ENCODE measurements at places on chromosomes 4 and X.

- no peak for DNase-seq
Measured at GRCh38 chr4:6044805-6045204, 26.6 kb upstream of the C4orf50 start.

GRCh38 chr4:123421937-123422781 is 25.6 kb downstream of the SPRY1 start:
- DNase-seq, result no peak

- DNase-seq, result no peak
Measured at GRCh38 chr4:66059136-66059535, 388.8 kb upstream of the EPHA5 start.

- no peak for DNase-seq
Measured at GRCh38 chr4:127047930-127048329, 584.8 kb upstream of the INTU start.

- DNase-seq, result no peak
Measured at GRCh38 chrX:119427024-119427794, 28.1 kb downstream of the SLC25A43 start.

GRCh38 chr4:25155947-25156346 is 4.3 kb downstream of the SEPSECS start:
- no peak for DNase-seq

GRCh38 chr4:7651461-7651921 is 216.8 kb upstream of the PSAPL1 start:
- DNase-seq, result no peak

DNA sequence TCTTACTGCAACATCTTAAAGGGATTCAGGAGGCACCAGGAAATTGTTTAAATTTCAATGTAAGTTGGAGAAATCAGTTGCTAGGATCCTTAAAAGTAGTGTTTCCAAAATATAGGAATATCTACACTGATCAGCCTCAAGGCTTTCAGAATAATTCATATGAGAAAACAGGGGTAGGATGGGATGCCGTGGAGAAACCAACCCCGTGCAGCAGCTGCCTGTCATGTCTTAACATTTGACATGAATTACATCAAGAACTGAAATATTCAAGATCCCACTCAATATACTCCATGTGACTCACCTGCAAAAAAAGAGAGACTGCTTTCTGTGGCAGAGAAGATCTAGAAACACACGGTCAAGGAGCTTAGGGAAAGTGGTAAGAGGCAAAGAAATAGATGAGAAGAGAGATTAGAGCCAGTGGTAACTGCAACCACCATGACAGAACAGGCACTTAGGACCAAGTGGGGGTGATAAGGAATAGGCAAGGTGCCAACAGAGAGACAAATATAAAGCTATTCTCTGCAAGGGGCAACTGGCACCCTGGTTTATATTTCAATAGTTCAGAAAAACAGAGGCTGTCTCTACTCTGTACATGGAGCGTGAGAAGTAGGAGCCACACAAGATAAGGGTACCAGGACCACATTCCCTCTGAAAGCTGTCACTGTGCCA is 64.0 kb downstream of the SLC39A8 start:
- DNase-seq, result no peak

DNA sequence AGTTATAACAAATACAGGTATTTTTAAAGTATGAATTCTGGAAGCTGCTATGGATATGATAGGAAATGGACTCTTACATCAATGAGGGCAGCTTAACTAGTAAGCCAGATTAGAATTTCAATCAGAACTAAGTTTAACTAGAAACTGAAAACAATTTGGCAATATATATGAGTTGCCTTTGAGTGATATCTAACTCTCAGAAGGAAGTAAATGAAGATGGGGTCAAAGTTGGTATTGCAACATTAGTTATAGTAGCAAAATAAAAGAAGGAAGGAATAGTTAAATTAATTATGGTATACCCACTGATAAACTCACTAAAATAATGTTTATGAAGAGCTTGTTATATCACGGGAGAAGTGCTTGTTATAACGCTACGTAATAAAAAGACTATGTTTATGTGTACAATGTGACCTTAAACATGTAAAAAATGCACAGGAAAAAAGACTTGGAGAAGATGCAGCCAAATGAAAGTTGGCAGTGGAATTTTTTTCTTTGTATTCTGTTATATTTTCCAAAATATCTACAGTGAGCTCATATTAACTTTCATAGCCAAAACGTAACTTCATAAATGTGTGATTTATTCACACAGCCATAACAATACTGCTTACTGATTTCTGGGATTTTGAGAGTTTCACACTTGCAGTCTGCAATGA is 34.5 kb downstream of the PHKA2 start:
- no peak for DNase-seq

DNA sequence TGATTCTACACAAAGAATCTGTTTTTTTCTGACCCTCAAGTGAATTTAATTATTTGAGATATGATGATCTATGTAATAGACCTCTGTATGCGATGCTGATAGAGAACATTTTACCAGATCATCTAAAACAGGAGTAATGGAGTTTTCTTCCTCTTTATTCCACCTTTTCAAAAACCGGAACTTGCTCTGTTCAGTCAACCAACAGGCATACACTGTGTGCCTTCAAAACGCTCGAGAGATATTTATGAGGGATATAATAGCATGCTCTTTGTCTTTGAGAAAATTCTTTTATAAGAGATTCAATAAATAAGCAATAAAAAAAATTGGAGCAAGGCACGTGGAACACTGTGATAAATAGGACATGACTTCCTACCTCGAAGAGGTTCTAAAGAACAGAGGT is 2.0 kb downstream of the NYX start:
- DNase-seq, result no peak

DNA sequence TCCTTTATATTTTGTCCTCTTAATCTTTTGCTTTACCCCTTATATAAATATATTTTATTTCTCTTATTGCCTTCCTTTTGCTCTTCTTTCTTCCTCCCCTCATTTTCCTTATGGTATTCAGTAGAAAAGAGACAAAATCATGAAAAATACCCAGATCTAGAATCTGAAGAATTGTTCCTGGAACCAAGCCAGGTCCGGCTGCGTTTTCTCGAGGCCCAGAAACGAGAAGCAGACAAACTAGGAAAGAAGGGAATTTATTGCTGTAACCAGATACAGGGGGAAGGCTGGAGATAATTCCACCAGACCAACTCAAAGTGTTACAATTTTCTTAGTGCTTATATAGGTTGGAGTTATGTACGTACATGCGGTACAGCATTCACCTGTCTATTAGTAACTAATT is 328.7 kb downstream of the GABRG1 start:
- DNase-seq, result no peak

DNA sequence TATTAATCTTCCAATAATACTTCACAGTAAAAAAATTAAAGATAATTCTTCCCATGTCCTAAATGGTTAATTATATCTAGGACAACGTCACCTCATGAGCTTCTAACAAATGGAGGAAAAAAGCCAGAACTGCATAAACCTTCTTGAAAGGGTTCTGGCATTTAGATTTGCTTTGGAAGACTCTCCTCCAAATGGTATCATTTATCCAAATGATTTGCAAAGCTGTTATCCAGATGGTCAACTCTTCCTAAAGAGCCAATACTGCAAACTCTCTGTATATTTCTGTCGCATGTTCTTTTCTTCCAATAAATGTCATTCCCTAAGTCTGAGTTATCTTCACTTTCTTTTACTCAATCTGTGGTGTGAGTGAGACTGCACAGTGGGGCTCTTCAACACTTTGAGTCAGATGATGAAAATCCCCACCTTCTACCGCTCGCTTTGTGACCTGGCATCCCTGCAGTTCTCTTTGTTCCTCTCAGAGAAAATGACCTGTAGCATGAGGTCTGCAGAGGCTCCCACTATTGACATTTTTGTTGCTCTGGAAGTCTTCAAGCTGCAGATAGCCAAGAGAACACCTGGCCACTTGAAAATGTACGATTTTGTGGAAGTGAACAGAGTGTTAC is 52.9 kb downstream of the TMEM150C start:
- no peak for DNase-seq

DNA sequence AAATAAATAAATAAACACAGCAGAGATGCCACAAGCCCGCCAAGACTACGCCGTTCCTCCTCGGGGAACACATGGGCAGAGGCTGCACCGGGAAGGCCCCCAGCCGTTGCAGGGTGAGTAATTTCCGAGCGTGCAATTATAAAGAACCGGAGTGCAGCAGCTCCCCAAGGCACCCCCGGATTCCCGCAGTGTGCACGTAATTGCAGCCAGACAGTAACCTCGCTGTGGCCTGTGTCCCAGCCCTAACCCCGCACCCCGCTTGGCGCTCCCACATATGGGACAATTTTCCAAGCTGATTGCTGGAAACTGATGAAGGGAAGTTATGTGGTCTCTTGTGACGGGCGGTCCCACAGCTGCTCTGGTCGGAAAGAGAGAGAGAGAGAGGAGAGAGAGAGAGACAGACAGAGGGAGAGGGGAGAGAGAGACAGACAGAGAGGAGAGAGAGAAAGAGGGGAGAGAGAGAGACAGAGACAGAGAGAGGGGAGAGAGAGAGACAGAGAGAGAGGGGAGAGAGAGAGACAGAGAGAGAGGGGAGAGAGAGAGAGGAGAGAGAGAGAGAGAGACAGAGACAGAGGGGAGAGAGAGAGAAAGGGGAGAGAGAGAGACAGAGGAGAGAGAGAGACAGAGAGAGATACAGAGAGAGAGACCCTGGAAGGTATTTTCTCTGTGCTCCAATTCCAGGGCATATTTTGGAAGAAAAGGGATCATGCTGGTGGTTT is 275.4 kb downstream of the SHOX start:
- DNase-seq, result no peak

DNA sequence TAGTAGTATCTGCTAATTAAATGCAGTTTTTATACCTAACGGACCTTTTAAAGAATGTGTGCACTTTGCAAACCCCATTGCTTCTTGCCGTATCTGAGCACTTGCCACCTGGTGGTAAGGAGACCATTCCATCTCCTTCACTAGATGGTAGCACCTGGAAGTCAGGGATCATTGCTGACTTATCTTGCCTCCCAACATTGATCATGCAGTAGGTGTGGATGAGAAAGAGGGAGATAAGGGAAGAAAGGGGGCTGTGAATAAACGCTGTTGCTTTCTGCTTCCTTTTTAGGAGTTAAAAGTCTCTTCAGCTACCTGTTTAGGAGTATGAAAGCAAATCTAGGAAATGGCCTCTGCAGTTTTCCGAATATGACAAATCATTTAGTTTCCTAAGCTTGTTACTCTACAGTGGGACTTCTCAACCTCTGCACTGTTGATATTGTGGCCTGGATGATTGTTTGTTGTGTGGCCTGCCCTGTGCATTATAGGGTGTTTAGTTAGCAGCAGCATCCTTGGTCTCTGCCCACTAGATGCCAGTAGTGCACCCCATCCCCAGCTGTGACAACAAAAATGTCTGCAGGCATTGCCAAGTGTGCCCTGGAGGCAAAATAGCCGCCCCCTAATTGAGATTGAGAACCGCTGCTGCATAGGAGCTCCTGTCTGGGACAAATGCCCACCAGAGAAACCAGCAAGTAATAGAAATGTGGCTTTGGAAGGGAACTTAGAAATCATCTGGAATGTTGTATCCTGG is 38.8 kb downstream of the GAB1 start:
- DNase-seq, result no peak

DNA sequence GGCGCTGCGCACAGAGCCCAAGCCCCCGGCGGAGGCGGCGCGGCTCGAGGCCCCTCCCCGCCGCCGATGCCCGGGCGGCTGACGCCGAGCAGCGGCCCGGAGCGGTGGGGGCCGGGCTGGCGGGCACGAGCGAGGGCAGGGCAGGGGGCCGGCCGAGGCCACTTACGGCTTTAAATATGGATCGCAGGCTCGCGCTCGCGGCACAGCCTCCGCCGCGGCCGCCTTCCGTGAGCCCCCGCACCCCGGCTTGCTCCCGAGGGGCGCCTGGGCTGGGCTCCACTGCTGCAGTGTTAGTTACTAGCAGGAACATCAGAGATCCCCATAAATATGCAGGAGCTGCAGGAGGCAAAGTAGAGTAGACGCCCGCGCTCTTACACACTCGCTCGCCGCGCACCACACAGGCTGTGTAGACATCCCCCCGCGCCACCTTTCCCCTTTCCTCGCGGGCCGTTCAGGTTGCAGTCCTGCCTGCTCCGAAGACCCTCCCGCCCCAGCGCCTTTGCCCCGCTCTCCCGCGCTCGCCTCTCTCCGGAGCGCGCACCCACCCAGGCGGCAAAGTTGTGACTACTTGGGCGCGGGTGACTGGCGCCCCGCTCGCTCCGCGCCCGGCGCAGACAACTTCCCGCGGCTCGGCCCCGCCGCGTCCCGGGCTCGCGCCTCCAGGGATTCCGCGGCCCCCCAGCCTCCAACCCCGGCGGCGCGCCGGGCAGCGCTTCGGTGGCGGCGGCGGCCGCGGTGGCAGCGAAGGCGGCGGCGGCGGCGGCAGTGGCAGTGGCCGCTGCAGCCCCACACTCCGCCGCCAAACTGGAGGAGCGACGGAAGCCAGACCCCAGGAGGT is 152.0 kb upstream of the SLC4A4 start:
- DNase-seq, result no peak

- DNase-seq, result no peak
Measured at GRCh38 chr4:75660491-75660890, 12.7 kb downstream of the G3BP2 start.

All from stimulated activated CD4-positive, alpha-beta T cell treated with anti-CD3 and anti-CD28 coated beads, TNF-alpha, amount 100 ng/mL, for 48 hours (primary cell).